ENCODE measurements at places on chromosomes 2 and 18. TPM values are rescaled to one million over a fixed set of nuclear protein-coding genes. Genes with fewer than 3 reads are reported as not detected.
A peak's percentile ranks its signal among the peaks of the same experiment; 100 is the strongest.

OTX1 gene
- total RNA-seq: 2.9 TPM

GPR39 gene
- not detected for total RNA-seq

DNA sequence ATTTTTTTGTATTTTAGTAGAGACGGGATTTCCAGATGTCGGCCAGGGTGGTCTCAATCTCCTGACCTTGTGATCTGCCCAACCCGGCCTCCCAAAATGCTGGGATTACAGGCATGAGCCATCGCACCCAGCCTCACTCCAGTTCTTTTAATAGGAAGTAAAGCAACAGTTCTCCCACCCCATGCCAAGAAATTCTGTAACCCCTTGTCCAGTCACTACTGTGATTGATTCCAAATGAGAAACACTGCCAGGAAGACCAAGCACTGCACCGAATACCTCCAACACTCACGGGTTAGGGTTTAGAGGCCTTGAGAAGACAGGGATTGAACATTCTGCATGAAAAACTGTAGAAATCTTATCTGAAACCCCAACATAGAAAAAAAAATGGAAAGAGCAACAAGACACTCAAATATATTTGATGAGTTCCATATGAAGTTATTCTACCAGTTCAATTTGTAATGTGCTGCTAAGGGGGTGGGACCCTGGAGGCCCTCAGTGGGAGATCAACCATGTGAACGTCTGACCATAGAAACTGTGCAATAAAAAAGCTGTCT lies 48.2 kb upstream of the BIN1 start:
- DNase-seq: no peak

DNA sequence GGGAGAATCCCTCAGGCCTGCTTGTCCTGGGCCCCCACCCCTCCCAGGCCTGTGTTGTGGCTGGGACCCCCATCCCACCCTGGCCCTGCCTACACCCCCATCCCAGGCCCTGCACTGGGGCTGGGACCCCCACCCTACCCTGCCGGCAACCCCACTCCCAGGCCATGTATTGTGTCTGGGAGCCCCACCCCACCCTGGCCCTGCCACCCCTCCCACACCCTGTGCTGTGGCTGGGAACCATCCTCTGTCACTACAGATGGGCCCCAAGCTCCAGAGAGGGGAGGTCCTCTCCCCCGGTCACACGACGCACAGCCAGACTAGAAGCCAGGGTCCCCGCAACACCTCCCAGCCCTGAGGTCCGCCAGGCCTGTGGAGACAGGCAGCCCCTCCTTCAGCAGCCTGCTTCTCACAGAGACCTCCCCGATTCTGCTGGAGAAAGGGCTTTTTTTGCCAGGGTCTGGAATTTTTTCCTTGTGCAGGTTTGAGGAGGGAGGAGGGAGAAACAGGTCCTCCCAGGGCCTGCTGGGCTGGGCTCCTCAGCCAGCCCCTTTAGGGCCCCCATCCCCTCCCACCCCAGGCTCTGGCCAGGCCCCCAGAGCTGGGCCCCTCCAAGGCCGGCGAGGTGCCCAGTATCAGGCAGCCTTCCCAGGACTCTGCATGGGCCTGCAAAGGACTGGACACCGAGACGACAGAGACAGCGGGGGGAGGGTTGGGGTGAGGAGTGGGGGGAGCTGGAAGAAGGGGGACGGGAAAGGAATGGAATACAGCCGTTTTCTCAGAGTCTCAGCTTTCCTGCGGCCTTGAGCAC lies 28.0 kb downstream of the KIF1A start:
- DNase-seq: no peak

DNA sequence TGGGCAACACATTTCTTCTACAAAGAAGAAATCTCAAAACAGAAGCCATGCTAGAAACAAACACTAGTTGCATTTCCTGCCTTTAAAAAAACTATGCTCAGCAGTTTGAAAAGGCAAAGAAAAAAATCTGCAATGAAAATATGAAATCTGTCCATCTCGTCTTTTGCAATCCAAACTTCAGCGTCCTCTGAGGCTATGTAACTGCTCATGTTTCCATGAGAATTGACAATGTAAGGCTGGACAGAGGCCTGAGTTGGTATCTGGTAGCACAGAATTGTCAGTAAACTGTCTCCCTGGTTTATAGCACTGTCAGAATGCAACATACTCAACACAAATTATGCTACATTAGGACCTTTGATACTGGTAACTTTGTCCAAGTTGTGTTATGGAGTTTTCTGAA lies 429.9 kb downstream of the ARHGAP15 start:
- no peak for DNase-seq

DNA sequence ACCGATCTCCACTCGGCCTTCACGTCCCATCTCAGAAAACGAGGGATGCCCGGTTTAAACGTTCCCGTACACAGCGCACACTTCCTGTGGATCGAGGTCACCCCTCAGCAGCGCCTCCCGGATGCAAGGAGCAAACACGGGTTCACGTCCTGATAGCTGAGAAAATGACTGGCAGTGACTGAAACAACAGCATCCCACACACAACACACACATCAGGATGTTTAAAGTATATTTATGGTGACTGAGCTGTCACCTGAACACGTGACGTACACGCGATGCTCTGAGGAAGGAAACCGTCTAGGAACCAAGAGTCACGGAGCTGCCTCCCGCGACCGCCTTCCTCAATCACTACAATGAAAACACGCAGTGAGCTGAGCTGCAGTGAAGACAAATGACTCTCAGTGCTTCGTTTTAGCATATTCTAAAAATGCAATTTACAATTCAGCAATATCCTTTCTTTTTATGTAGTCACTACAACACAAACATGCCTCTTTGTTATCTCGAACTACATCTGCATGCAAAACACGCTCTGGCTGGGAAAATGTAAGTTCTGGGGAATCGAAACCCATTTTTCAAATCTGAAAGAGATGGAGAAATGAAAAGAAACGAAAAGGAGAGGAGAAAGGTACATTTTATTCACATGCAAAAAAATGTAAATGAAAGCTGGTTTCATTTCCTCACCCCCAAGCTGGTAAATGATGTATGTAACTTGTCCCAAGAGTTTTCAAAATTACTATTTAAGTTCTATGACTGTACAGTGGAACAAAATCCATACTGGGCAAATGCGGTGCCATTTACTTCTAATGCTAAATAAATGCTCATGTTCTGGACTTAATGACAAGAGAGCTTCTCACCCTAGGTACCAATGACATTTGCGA lies 19.8 kb downstream of the HDAC4 start:
- peak; percentile 33 for DNase-seq

GRCh38 chr2:220275454-220275853 lies 648.0 kb downstream of the SLC4A3 start:
- DNase-seq: no peak

DNA sequence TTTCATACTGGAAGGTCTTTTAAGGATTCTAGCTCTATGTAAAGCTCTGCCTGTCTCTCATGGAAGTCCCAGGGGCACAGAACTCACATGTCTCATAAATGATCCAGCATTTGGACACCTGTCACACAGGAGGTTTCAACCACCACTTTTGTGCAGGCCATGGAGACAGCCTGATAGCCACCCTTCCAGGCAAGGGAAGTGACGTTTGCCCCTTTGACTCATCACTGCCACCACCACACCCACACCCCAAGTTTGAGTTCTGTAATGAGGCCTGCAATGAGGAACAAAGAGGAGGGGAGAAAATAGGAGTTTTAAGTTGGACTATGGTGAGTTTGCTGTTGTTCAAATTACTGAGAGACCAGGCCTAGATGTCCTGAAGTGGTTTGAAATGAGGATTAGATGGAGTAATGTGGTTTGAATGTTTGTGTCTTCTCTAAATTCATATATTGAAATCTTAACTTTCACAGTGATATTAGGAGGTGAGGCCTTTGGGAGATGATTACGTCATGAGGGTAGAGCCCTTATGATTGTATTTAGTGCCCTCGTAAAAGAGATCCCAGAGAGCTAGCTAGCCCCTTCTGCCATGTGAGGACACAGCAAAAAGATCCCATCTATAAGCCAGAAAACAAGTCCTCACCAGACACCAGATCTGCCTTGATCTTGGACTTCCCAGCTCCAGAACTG lies 175.3 kb upstream of the EPHA4 start:
- DNase-seq: no peak

DNA sequence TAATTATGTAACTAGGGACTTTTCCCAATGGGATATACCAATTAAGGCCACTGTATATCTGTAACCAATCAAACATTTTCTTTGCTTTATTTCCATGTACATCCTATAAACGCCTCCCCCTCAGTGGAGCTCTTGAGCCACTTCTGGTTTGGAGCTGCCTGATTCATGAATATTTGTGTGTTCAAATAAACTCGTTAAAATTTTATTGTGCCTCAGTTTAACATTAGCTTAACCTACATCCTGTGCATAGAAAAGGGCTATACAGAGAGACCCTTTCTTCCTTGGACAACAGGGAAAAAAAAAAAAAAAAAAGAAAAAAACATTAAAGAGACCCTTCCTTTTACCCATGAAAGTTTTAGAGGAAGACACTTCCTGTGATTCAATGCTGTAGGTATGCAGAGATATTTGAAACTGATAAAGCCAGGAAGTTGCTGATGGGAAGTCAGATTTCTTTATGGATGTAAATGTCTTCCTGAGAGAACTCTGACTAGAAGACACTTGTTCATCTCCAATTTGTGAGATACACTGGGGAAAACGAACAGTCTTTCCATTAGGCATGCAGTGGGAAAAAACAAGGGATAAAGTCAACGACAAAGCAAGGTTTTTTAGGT lies 614.6 kb upstream of the SOX11 start:
- DNase-seq: no peak

DNA sequence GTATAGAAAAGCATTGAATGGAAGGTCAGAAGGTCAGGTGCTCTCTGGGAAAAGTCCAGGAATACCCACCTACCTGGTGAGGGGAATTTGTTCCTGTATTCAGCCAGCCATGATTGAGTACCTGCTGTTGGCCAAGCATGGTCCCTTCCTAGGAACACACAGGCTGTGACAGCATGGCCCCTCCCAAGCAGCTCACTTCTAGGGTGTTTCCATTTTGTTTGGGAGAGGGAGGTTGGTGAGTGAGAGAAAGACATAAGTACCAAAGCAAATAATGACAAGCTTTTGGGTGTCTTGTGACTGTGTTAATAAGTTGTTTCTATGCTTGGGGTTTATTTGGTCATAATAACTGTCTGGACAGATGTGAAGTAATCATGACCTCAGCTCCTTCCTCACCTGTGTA lies 46.3 kb downstream of the CABLES1 start:
- DNase-seq: no peak

Measured in OCI-LY7 (cell line).